ENCODE measurements at places on chromosomes 2 and 18.

DNA sequence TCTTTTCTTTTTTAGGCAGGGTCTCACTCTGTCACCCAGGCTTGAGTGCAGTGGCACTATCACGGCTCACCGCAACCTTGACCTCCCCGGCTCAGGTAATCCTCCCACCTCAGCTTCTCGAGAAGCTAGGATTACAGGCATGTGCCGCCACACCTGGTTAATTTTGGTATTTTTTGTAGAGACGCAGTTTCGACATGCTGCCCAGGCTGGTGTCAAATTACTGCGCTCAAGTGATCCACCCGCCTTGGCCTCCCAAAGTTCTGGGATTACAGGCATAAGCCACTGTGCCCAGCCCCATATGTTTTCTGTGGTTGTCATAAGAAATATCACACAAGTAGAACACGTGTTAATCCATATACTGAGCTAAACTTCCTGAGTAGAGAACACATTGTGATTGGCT, 14.6 kb downstream of the ENOSF1 start:
- no peak for DNase-seq

- DNase-seq: no peak
These were observed 757 bp downstream of the HDHD2 start for GRCh38 chr18:47149457-47150028.

- DNase-seq: no peak
These were observed 167.8 kb downstream of the BCL11A start for GRCh38 chr2:60385648-60386047.

DNA sequence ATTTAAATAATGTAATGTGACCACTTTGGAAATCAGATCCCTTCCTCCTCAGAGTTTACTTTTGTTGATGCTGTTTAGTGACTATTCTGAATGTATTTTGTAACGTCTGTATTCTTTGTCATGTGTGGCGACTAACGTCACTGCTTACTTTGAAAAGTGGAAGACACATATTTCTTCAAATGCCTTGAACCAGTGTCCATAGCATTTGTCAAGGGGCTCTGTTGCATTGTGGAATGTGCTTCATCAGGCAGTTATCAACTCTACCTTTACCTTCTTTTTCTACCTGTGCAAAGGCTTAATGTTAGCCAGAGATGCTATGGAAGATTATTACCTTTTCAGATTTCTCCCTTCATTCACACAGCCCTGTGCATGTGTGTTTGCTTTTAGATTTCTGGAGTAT, 162.4 kb downstream of the ZNF407 start:
- no peak for DNase-seq

GRCh38 chr2:162242586-162243280, 512 bp downstream of the FAP start:
- DNase-seq: peak; percentile 61

DNA sequence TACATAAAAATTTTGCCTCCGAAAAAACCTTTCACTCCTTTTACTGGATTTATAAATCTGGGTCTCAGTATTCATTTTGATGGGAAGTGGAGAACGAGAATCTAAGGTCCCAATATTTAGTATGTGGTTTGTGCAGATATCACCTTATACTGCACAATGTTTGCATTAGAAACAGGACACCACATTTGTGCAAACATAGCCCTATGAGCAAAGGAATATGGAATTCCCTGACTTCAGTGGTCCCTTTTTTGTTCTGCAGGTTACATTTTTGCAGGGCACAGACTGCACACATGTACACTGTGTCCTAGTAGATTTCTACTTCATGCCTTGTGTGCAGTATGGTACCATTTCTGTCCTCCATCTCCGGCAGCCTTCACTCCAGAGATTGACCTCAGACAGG, 130.0 kb downstream of the CDH19 start:
- no peak for DNase-seq

- no peak for DNase-seq
These were observed 24.5 kb downstream of the RTTN start for GRCh38 chr18:70181015-70181414.

Data from eye (tissue), 1 donor.